Activated T-helper 17 cell treated with anti-CD3 and anti-CD28 coated beads, Interleukin-2, amount 50 U/mL, for 72 hours (primary cell): ENCODE measurements at places on chromosomes 12 and 14. TPM values are rescaled to one million over a fixed set of nuclear protein-coding genes. Genes with fewer than 3 reads are reported as not detected.

DNA sequence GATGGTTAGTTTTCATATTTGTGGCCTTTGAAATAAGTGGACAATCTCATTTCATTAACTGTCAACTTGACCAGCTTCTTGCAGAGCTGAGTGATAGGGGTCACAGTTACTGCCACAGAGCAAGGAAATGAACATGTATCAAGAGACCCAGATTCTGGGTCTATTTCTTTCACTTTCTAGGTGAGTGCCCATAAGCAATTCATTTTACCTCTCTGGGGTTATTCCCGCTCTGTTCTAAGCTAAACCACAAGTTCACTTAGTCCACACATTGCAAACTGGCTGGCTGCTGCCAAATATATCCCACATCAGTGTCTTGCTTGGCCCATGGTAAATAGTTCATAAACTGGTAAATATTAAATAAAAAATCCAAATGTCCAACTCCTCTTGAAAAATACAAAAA, 29.9 kb downstream of the GPHB5 start:
- ATAC-seq: peak; percentile 47

The KRT5 gene
- total RNA-seq: not detected

GRCh38 chr12:6280053-6280469, 30.4 kb upstream of the PLEKHG6 start:
- no peak for ATAC-seq

DNA sequence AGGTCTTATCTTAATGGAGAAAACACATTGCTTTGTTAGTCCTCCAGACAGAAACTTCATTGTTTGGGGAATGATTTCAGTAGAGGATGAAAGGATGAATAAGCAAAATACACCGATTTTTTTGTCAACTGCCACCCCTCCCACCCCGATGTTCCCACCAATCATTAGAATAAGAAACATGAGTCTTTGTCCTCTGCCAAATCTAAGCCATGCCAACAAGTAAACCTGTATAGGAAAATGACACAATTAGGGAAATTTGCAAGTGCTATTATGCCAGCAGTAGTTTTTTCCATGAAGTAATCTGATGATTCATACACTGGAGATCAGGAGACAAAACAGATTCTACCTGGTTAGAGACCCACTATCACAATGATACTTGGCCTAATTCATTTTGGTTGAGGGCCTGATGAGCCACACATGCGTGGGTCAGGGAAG, 35.9 kb downstream of the FLRT2 start:
- ATAC-seq: no peak

DNA sequence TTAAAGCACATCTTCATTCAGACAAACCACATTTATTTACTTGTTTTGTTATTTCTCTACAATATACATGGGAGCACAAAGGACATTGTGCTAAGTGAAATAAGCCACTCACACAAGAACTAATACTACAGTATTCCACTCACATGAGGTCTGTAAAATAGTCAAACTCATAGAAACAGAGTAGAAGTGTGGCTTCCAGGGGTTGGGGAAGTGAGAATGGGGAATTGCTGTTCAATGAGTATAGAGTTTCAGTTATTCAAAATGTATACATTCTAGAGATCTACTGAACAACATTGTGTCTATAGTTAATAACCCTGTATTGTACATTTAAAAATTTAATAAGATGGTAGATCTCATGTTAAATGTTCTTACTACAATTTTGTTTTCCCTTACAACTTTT, 88.8 kb downstream of the ATXN7L3B start:
- no peak for ATAC-seq

- ATAC-seq: no peak
Observed at GRCh38 chr12:72622556-72622955, 350.4 kb downstream of the TRHDE start.
